Type B pancreatic cell (in vitro differentiated cells): ENCODE measurements at places on chromosomes 6 and 20. TPM values are rescaled to one million over a fixed set of nuclear protein-coding genes. Genes with fewer than 3 reads are reported as not detected.
A peak's percentile ranks its signal among the peaks of the same experiment; 100 is the strongest.

Gene TBX18
- 8.2 and 9.4 TPM in 2 replicates for total RNA-seq

GRCh38 chr6:142857796-142858555, 87.0 kb downstream of the HIVEP2 start:
- DNase-seq: no peak

DNA sequence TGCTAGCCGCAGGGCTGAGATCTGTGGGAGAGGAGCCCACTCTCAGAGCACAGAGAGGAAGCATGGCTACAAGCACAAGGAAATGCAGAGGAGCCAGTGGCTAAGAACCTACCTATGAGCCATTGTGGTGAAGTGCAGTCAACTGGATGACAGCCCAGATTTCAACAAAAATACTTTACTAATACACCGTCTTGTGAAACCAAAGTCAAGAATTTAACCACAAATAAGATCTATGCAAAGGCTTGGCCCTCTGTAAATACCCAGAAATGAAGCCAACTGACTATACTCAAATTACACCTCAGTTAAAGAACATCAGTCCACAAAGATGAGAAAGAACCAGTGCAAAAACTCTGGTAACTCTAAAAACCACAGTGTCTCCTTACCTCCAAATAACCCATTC, 40.1 kb upstream of the PTCHD4 start:
- no peak for DNase-seq

GRCh38 chr6:104527761-104528415, 331.8 kb downstream of the HACE1 start:
- no peak for DNase-seq

Gene MUC22
- total RNA-seq: 1.6 and 4.9 TPM in 2 replicates

Gene RGS17
- total RNA-seq: 2.3 and 3.7 TPM in 2 replicates

DNA sequence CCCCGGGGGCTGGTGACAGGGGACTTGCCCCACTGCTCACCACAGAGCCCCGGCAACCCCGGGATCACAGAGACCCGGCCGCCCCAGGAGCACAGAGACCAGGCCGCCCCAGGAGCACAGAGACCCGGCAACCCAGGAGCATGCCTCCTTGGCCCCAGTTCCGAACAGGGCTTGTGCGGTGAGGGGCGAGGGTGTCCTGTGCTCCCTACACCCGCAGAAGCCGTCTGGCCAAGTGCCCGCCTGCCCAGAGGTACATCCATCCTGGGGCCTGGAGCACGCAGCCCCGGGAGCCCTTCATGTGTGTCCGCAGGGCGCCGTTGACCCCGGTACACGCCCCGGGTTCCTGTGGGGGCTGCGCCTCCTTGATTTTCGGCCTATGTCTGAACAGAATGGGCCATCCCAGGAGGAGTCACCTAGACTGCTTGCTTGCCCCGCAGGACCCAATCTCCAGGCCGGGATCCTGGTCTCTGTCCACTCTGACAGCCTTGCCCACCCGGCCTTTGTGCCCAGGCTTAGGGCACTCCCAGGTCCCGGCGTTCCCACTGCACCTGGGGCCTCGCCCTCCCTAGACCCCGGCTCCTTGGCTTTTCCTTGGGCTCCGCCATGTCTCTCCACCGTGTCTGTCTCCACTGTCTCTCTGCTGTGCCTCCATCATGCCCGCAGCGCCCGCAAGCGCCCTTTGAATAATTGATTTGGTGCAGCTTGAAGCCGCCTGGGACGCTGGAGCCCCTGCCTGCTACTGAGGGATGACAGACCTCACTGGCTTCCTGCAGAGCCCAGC, 219.8 kb downstream of the ERMARD start:
- peak; percentile 60 for DNase-seq

Gene COL12A1
- 6.9 and 21.5 TPM in 2 replicates for total RNA-seq

DNA sequence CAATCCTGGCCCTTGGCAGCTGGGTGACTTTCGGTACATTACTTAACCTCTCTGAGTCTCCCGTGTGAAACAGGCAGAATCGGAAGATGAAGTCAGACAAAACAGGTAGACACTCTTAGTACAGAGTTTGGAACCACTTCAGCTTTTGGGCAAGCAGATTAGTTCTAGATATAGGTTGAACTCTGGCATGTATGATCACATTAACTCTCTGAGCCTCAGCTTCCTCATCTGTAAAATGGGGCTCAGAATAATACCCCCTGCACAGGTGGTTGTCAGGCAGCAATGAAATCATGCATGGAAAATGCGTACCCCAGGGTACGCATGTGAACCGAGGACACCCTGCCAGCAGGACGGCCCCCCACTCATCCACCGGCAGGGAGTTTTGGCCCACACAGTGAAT, 87.7 kb downstream of the KCNB1 start:
- no peak for DNase-seq

GRCh38 chr6:78700991-78701390, 166.4 kb upstream of the IRAK1BP1 start:
- no peak for DNase-seq

DNA sequence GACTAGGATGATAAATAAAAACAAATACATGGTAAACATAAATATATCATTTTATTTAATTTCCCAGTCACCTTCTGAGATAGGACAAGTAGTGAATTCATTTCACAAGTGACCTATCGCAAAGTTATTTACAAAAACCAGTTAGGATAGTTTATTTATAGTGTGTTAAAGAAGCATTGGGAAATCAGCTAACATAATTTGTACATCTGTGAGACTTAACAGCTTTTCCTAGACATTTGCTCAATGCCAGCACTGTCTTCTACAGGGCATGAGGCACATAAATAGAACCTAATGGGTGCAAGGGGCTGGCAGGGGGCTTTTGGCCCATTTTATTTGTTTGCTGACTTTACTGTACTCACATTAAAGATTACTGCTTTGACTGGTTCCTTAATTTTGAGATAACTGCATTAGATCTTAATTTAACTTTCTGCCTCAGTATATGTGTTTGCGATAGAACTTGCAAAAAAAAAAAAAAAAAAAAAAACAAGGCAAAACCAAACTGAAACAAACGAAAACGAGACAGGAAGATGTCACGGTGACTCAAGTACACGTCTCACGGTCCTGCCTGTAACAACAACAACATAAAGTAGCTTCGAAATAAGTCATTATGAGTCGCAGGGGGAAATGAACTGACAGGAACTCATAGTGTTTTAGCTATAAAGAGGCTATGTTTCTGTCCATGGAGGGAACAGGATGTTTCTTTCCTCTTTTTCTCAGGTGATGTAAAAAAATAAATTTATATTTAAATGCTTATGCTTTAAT, 133.7 kb upstream of the GMDS start:
- no peak for DNase-seq

GRCh38 chr6:157037165-157037564, 260.0 kb downstream of the ARID1B start:
- no peak for DNase-seq

GRCh38 chr20:46512943-46513844, at the start of gene ZNF334:
Gene ZNF334 (minus strand): TSS chr20:46513559. CDS start chr20:46512102, 1,457 bp downstream.
- peak; percentile 76 for DNase-seq

GRCh38 chr6:37491830-37492208, 7.9 kb downstream of the CCDC167 start:
- DNase-seq: no peak

Gene NHSL1
- total RNA-seq: 29.7 and 63.9 TPM in 2 replicates

Gene LHFPL5
- not detected in 2 replicates for total RNA-seq
